ENCODE measurements at places on chromosomes 16 and 17.

- peak; percentile 48 for DNase-seq
These were observed 2.9 kb upstream of the SCIMP start for GRCh38 chr17:5237541-5238016.

DNA sequence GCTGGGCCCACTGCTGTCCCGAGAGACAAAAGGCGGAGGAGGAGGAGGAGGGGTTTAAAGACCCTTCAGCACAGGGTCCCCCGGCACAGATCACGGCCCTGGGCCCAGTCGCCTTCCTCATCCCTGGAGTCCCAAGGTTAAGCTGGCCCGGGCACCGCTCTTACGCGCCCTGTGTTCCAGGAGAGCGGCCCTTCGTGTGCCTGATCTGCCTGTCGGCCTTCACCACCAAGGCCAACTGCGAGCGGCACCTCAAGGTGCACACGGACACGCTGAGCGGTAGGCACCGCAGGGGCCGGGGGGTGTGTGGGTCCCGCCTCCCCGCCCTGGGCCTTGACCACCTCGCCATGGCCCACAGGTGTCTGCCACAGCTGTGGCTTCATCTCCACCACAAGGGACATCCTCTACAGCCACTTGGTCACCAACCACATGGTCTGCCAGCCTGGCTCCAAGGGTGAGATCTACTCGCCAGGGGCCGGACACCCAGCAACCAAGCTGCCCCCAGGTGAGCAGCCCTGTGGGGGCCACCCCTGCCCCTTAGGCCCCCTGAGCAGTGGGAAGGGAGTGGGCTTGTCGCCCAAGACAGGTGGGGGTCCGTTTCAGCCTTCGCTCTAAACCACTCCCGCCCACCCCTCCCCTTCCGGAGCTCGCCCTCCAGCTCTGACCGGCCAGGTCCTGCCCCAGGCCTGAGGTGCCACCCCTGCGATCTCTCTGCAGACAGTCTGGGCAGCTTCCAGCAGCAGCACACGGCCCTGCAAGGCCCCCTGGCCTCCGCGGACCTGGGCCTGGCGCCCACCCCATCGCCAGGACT, 37.6 kb upstream of the ZC3H18 start:
- DNase-seq = no peak

GRCh38 chr17:80382446-80382845, 32.5 kb upstream of the ENDOV start:
- DNase-seq = no peak

DNA sequence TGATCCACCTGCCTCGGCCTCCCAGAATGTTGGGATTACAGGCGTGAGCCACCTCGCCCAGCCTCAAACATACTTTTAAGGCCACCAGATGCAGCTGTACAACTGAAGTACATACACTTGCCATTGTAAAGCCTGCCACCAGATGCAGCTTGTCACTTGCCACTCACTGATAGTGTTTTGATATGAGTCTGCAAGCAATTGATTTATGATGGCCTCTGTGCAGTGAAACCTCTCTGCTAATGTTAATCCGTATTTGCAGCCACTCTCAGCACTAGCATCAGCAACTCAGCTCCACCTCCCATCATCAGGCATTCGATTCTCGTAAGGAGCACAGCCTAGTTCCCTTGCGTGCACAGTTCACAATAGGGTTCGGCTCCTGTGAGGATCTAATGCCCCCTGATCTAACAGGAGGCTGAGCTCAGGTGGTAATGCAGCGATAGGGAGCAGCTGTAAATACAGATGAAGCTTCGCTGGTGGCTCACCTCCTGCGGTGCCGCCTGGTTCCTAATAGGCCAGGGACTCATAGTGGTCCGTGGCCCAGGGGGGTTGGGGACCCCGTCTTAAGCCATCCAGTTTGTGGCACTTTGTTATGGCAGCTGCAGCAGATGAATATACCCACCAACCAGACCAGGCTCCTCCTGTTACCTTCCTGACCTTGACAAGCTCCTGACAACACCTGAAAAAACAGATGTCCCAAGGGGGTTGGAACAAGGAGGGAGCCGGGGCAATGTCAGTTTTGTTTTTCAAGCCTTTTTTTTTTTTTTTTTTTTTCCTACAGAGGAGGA, 1.3 kb upstream of the HERPUD1 start:
- no peak for DNase-seq

- no peak for DNase-seq
These were observed 188.0 kb upstream of the AXIN2 start for GRCh38 chr17:65749479-65749878.

GRCh38 chr17:40303009-40303657, 5.8 kb upstream of the RARA start:
- DNase-seq = peak; percentile 77

- no peak for DNase-seq
These were observed 734 bp downstream of the ARHGDIG start for GRCh38 chr16:280991-281659.

- DNase-seq = no peak
These were observed 479.1 kb downstream of the SLC39A11 start for GRCh38 chr17:72613396-72613795.

DNA sequence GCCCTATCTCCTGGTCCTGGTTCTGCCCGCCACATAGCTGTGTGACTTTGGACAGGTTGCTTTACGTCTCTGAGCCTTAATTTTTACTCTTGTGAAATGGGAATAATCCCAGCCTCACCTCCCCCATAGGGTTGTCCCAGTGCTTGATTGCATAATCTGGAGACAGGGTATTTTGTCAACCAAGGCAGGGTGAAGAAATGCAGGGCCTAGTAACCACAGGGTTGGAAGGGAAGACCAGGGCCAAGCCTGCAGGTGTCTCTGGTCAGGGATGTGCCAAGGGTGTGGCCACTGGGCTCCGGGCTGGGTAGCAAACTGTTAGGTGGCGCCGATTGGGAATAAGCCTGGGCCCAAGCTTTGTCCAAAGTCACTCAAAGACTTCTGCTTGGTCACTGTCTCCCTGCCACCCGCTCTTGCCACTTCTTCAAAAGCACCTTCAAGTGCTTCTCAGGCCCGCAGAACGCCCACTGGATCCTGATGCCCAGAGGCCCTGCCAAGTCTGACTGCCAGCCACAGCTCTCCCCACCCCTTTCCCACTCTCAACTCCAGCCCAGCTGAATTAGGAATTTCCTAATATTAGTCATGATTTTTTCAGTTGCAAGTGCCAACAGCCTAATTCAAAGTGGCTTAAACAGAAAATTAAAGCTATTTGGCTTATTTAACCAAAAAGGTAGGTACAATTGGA, 20.6 kb upstream of the COL1A1 start:
- DNase-seq = no peak

- no peak for DNase-seq
These were observed 9.1 kb downstream of the CRHR1 start for GRCh38 chr17:45792995-45793755.

DNA sequence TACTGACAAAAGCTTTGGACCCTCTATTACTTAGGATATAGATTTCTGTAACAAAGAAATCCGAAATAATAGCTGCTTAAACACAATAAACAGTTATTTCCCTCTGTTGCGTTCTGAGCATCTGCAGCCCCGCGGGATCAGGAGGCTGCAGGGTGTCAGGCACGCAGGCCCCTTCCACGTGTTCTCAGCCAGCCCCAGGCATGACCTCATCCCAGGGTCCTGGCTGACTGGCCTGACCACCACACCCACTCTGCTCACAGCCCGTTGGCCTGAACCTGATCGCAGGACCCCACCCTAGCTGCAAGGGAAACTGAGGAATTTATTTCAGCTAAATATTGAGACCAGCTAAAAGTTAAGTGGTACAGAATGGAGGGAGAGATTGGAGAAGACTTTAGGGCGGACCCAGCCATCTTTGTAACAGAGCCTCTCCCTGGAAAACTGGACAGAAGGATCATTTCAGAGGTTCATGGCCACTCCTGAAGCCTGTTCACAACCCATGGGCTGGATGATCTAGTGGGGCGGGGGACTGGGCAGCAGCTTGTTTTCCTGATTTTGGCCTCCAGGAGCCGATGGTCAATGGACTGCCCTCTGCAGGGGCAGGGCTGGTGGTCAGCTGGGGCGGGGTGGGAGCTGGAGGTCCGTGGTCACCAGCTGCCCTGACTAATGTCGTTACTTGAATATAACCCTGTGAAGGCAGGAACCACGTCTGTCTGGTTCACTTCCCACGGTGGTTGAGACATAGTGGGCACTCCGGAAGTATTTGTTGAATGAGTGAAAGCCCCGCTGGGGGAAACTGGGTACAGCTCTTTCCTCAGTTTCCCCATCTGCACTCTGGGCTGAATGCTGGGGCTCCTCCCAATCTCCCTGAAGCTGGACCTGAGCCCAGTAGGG, 10.9 kb downstream of the CETP start:
- DNase-seq = no peak

DNA sequence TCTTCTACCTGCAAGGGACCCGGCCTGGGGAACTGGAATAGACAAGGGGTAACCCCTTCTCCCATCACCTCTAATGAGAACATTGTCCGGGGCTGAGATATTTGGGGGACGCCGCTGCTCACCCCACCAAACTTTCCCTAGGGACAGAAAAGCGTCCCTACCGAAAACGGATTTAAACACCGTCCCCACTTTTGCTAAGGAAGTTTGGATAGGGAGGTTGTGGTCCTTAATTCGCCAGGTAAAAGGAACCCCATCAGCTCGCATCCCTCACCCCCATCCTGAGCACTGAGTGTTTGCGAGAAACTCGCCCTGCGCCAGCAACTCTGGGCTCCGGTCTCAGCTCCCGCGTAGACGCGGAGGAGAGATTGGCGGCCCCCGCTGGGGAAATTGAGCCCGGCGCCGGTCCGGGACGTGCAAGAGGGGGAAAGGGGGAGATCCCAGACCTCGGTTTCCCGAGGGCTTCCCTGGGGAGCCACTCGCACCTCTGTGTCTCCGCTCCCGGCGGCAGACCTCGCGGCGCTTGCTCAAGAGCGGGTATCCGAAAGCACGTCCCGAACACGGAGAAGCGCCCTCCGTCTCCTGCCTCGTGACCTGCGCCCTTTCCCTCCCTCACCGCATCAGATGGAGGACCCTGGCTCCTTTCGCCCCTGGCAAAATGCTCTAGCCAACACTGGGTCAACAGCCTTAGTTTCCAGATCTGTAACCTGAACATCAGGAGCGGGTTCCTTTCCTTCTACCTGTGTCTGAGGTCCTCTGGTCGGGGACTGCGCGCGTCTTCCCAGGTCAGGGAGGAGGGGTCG, 3.1 kb upstream of the SOX9 start:
- DNase-seq = no peak

DNA sequence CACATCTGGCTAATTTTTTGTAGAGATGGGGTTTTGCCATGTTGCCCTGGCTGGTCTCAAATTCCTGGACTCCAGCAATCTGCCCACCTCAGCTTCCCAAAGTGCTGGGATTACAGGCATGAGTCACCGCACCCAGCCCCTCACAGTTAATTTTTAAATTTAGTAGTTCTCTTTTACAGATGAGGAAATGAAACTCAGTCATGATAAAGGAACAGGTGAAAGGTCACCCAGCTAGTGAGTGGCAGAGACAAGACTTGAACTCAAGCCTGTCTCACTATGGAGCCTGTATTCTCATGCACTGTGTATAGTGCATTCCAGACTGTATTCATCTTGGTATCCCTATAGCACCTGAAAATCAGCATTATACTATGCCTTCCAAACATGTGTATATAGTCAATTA, 77.1 kb upstream of the WSB1 start:
- no peak for DNase-seq

- no peak for DNase-seq
These were observed 1.4 kb upstream of the CRYM start for GRCh38 chr16:21279501-21279900.

- DNase-seq = no peak
These were observed 89.3 kb upstream of the ZNF750 start for GRCh38 chr17:82929011-82929622.

All from CD4-positive, alpha-beta T cell treated with Interleukin-15 for 4 hours (primary cell).